ENCODE measurements at places on chromosomes 12 and 14.

DNA sequence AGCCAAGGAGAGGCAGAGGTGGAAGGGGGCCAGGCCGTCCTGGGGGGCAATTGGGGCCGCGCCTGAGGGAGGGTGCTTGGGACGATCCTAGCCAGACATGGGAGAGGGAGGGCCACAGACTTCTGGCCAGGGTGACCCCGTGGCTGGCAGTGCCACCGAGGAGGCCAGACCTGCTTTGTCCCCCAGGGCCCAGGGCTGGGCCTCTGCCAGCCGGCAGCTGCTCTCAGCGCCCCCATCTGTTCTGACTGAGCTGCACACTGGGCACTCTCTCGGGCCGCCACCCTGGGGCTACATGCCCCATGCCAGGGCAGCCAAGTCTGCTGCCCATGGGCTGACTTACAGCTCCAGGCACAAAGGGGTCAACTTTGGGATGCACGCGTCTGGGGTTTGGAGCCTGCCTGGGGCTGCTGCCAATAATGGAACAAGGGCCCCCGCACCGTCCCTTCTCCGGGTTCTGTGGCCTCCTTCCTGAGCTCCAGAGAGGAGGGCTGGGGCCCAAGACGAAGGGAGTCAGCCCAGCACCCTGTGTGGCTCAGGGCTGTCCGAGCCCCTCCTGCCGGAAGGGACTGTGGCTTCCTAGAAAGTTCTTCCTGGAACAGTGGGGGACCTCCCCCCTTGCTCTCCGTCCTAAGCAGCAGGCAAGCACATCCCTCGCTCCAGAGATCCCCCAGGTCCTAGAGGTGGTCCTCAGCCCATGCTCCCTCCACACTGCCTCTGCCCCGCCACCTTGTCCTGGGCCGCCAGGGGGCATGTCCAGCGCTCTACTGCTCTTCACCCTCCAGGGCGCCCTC lies 1.1 kb downstream of the ADSS1 start:
- no peak for DNase-seq

GRCh38 chr12:87756721-87757120 lies 272.5 kb downstream of the C12orf50 start:
- no peak for DNase-seq

GRCh38 chr14:33964599-33965317 lies 13.9 kb upstream of the EGLN3 start:
- no peak for DNase-seq

DNA sequence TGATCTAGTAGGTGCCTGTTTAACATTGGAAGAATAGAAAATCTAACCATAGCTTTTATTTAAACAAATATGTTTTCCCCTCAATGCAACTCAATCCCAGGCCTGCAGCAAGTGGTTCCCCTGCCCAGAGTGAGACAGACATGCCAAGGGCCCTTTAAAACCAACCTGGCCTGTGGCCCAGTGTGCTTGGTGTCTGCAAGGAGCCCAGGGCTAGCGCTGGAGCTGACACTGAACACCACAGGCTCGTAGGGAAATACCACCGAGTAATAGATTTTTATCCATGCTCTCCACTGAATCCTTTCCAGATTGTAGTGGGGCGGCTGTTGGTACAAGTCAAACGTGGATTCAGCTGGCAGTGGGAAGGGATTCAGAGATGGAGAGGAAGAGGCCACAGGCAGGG lies 95.6 kb upstream of the NRXN3 start:
- DNase-seq, result peak; percentile 58

GRCh38 chr12:55737581-55738122 lies 5.3 kb upstream of the GDF11 start:
- DNase-seq, result no peak

- no peak for DNase-seq
These were observed 501 bp downstream of the C1R start for GRCh38 chr12:7091660-7092228.

DNA sequence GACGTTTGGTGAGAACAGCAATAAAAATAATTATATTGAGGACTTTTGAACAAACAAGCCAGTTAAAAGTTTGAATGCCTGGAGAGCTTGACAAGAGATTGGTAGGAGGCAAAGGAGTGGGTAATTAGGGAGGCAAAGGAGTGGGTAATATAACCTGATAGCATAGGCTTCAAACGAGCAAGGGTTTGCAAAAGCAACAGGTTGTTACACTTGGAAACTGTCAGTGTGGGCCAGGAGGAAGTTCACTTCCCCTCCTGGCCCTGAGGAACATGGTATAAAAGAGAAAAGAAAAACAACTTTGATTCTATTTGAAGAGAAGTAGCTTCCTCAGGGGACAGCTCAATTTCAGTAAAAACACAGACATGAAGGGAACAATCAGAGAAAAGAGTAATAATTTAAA lies 121.7 kb downstream of the CCER1 start:
- DNase-seq, result peak; percentile 68

DNA sequence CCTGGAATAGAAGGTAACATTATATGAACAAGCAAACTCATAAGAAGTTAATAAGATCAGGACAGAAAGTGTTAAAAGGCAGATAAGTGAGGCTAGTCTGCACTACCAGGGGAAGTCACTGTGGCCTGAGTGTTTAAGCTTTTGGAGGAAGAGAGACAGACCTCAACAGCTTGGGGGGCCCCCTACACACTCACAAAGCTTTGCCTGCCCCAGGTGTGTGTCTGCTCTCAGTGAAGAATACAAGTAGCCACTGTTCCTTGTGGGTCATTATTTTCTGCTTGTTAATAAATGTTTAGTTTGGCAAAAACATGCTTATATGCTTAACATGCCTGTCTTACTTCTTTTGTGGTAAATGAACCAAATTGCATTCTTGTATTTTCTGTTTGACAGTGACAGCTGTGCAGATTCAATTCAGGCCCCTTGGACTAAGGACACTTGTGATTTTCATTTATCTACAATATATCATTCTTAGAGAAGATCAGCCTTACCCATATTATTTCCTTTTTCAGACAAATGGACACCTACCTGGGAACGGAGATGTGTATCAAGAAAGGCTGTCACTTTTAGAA lies 50.7 kb upstream of the C12orf71 start:
- DNase-seq, result no peak

GRCh38 chr12:130737731-130738130 lies 21.6 kb upstream of the RIMBP2 start:
- DNase-seq, result no peak

DNA sequence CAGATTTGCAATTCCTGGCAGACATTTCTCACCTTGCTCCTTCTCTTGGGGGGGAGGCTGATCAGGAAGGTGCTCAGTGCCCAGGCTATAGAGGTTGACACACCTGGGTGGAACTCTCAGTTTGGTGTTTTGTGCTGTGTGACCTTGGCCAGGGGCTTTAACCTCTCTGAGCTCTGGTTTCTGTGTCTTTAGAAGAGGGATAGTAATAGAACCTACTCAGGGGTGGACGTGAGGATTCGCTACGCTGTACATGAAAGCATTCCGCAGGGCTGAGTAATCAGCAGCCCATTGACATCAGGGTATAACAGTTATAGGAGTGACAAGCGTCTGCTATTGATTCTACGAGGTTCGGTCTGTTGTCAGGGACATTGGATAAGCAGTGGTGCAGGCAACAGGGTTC lies 98.1 kb downstream of the PHETA1 start:
- DNase-seq, result no peak

DNA sequence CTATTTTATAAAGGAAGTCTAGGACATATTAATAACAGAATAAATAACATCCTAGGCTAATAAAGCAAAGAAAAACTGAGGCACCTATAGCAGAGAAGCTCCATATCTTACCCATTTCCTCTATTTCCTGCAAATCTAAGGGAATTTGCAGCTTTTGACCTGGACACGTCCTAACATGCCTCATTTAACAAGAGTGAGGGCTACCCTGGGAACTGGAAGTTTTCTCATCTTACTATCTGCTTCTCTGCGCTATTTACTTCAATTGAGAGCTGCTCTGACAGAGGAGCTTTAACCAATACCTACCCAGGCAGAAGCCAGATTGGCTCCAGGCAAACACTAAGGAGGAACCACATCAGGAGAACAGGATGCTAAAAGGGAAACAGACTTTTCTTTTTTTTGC lies 5.7 kb downstream of the YBX3 start:
- DNase-seq, result no peak

DNA sequence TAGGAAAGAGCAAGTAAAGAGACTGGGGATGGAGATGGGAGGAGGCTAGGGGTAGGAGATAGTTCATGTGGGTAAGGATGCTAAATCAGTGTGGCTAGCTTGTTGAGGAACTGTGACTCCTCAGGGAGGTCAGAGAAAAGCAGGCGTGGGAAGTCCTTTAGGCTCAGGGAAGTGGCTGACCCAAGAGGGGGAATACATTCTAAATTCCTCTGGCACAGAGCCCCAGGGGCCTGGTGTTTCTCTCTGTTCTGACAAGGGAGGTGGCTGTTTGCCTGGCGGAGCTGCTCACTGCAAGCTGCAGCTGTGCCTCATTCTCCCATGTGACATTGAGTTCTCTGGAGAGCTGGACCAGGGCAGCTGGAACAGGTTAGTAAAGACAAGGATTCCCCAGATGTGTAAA lies 152.2 kb upstream of the SLC38A2 start:
- no peak for DNase-seq

GRCh38 chr14:73661872-73662271 lies 17.1 kb downstream of the DNAL1 start:
- DNase-seq, result no peak

GRCh38 chr12:54991161-54991990 lies 6.8 kb upstream of the TESPA1 start:
- no peak for DNase-seq

DNA sequence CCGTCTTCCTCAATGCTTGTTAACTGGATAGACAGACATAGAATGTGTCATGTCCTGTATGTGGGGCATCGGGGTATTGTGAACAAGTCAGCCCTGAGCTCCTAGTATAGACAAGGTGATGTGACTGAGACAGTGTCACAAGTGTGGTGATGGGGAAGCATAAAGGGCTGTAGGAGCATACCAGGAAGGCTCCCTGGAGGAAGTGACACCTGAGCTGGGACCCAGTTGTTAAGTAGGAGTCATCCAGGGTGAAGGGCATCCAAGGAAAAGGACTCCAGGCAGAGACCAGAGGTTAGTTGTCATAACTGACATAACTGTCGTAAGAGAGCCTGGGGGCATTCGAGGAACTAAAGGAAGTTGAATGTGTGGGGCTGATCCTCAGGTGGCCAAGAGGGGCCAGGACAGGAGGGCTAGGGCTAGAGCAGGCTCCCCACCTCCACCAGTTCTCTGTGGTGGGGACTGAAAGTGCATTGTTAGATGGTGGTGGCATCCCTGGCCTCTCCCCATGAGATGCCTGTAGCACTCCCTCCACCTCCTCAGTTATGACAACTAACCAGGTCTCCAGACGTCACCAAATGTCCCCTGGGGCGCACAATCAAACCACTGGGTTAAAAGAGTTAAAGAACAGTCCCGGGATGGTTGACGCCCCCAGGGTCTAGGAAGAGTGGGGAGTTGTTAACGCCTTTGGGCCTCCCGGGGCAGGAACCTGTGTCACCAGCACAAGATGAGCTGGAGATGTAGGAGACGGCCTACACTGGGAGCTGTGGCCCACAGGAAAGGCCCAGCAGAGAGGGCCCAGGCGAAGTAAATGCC lies 2.4 kb downstream of the FICD start:
- DNase-seq, result no peak

All from NCI-H510A treated with DMSO at 0.1 percent for 48 hours (cell line).